ENCODE measurements at places on chromosomes 16 and 17.
A peak's percentile ranks its signal among the peaks of the same experiment; 100 is the strongest.

DNA sequence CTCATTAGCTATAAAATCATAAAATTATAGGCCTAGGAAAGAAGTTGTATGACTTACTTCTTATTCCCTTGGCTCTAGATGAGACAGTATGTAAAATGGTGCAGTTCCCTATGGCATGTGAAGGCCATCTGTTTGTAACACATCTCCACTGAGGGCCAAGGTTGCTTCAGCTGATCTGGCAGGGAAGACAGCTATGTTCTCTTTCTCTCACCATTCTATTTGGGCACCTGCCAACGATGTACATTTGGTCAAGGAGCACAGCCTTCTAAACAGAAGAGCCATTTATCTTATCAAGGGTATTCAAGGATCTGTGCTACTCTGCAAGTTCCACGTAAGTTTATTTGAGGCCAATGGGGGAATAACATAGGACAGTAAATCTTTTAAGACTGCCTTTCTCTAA, 129.8 kb upstream of the TOM1L1 start:
- no peak for DNase-seq

DNA sequence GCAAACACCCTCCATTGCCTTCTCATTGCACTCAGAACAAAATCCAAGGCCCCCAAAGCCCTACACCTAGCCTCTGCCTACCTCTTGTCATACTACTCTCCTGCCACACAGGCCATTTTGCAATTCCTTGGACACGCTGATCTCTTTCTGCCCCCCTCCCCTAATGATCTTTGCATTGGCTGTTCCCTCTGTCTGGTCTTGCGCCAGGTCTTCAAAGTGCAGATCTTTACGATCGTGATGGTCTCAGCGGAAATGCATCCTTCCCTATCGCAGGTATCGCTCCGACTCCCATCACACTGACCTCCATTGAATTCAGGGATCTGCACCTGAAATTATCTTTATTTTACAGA, 777 bp upstream of the MOSMO start:
- DNase-seq = peak; percentile 16

- DNase-seq = no peak
These were observed 20.8 kb downstream of the PIK3R5 start for GRCh38 chr17:8944748-8945147.

DNA sequence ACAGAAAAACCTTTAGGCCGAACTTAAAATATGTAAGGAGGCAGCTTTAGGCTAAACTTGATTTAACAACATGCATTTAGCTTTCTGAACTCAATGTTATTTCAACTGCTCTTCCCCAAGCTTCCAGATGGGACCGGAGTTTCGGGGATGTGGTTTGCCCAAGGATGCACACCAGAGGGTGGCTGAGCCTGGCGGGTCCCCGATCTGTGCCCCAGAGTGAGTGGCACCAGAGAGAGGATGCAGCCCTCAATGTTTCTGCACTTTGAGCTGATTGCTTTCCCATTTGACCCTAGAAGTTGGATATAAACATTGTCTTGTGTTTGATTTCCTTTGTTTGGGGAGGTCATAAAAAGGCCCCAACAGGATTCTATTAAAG, 348.0 kb upstream of the TNRC6C start:
- DNase-seq = no peak

DNA sequence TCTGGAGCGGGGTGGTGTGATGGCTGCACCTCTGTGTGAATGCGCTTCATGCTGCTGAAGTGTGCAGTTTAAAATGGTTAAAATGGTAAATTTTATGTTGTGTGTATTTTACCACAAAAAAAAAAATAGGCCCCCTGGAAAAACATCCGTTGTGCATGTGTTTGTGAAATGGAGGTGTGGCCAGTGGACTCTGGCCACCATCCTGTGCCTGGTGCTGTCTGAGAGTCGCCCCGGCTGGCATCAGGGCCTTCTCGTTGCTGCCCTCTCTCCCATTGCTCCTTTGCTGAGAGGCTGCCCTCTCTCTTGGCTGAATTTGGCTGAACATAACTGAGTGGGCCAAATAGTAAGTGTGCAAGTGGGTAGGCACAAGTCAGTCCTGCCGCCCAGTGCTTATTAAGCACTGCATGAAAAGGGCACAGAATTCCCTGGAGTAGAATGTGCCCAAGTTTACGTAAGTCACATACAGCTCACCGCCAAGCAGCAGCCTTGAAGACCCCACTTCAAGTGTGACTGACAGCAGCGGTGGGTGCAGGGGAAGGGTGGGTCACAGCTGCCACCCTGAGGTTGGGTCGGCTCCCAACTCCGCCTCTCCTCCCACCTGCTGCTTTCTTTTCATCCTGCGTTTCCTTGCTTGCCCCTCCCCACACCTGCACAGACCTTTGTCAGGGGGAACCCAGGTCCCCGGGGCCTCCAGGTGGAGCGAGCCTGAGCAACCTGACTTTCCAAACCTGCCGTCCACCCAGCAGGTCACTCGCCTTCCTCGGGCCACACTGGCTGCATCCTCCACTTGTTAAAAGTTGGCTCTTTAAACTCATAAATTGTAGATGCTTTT, 46.8 kb downstream of the FOXK2 start:
- DNase-seq = no peak

DNA sequence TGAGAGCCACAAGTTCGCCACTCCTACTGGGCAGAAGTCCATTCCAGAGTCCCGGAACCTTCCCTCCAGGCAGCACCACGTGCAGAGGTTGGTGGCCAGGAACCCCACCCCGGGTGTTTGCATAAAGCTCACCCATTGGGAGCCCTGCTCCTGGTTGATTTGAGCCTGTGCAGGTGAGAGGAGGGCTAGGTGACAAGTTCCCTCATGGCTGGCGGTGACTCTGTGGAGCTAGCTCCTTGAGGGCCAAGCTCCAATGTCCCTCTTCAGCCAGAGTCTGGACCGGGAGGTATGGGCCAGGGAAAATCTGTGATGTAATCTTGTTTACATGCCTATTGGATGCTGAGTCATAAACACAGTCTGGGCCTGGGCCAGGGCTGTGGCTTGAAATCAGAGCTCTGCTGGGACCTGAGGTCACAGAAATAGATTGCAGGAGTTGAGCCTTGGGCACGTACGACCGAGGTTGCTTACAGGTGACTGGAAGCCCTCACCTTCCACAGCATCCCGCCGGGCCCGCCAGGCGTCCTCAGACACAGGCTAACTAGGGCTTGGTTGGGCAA, 118.9 kb downstream of the AATF start:
- no peak for DNase-seq

GRCh38 chr17:21199311-21199710, 14.7 kb downstream of the TMEM11 start:
- DNase-seq = no peak

DNA sequence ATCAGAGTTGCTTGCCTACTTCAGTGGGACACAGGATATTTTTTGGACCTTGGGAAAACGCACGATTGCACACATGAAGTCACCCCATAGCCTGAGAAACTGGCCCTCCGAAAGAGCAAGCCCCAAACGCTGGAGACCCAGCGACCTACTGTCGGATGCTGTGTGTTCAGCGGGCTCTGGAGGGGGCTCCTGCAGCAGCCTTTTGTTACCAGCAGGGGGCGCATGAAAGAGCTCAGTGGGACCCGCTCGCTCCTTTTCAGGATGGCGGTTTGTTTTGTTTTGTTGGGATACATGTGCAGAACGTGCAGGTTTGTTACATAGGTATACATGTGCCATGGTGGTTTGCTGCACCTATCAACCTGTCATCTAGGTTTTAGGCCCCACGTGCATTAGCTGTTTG, 28.4 kb downstream of the MYH3 start:
- DNase-seq = peak; percentile 11

- no peak for DNase-seq
These were observed 82.4 kb downstream of the GSG1L start for GRCh38 chr16:27980919-27981700.

GRCh38 chr17:16988749-16989229, 16.9 kb upstream of the TNFRSF13B start:
- DNase-seq = peak; percentile 50

DNA sequence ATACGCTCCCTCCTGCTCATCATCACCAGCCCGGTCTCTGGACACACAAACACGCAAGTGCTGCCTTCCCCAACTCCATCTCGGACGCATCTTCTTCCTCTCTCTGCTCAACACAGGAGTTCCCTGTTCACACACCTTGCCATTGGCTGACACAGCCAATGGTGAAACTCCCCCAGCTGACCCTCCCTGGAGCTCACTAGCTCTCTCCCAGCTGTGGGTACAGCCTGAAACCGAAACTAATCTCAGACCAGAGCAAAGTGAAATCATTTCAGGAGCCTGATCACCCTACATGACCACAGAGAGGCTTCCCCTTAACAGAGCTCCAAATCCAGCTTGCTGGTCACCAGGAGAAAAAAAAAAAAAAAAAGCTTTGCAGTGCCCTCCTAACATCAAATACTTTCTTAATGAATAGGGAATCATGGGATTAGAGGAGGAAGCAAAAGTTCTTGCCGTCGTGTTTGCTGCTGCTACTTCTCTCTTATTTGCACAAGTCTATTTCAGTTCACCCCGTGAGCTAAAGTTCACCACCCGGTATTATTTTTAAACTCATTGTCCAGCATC, 8.3 kb downstream of the CUEDC1 start:
- peak; percentile 88 for DNase-seq

- no peak for DNase-seq
These were observed 59.4 kb downstream of the TMEM114 start for GRCh38 chr16:8530752-8531384.

GRCh38 chr17:72529386-72529785, 408.6 kb downstream of the SOX9 start:
- DNase-seq = no peak

GRCh38 chr17:37701496-37701898, 43.4 kb downstream of the HNF1B start:
- peak; percentile 65 for DNase-seq

DNA sequence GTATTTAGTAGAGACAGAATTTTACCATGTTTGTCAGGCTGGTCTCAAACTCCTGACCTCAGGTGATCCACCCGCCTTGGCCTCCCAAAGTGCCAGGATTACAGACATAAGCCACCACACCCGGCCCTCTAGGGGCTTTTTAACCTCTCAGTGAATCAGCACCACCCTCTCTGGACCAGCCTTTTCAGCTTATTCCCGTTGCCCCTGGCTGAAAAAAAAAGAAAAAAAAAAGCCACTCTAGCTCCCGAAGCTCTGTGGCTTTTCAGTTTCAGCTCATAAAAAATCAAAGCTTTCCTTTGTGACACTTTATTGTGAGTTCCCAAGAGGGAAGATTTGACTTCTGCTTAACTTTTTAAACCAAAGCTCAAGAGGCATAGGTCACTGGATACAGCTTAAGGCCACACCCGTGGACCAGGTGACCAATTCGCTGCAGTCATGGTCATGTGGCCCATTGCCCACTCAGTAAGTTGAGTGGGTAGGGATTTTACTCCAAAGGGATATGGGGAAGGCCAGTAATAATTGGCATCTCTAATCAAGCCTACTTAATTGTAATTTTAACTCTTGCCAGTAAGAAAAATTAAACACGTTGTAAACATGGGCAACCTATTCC, 46.6 kb upstream of the MED13 start:
- no peak for DNase-seq

DNA sequence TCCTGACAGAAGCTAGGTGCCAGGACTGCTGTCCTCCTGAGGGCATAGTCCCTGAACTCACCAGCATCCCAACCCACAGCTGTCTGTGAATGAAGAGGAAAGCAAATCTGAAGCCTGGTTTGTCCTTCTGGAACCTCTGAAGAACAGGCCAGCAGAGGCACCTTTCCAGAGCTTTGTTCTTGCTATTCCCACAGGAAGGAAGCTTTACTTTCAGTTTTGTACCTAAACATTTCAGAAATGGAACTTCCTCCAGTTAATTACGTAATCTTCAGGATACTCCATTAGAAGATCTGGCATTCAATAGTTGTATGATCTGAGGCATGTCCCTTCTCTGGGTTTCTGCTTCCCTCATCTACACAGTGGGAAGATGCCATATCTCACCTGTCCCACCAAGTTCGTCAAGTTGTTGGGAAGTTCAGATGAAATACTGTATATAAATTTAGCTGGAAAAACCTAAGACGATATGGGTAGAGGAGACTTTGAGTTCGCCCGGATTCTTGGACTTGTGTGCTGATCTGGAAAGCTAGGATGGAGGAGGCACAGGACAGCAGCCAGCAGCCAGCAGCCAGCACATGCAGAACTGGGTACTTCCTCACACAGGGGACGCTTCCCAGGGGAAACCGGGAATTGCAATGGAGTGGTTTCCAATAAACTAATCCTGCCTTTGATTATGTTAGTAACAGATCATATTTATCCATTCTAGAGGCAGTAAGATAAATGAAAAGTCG, 22.4 kb downstream of the NXPH3 start:
- DNase-seq = no peak

DNA sequence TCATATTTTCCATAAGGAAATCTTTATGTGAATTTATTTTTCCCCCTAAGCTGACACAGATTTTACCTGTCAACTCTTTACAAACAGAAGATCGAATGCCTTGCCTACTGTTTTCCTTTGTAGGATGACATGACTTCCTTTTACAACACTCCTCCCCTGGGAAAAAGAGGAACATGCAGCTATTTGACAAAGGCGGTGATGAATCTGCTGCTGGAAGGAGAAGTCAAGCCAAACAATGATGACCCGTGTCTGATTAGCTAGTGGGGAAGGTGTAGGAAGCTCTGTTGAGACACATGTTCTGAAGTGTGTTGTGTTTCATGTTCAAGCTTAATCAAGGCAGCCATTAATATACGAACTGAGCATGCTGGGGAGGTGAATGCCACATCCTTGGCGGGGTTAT, 238.0 kb downstream of the PHKB start:
- DNase-seq = no peak

- peak; percentile 65 for DNase-seq
These were observed 955 bp downstream of the ACLY start for GRCh38 chr17:41917679-41918313.

DNA sequence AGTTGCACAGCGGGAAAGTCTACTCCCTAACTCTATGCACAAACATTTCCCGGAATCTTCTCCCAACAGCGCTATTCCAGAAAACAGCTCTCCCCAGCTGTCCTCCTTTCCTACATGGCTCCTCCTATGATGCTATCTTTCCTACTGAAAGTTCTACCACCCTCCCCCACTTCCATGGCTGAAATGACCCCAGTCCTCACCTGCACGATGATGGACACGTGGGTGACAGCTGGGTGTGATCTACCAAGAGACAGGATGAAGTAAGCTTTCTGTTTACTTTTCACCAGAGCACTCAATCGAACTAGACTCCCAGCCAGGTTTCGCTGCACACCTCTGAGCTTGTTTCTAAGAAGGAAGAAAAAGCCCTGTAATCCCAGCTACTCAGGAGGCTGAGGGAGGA, 10.7 kb downstream of the CTC1 start:
- DNase-seq = no peak

- DNase-seq = no peak
These were observed 22.7 kb downstream of the CIBAR2 start for GRCh38 chr16:85089525-85089924.

- DNase-seq = peak; percentile 41
These were observed 2.2 kb upstream of the MPG start for GRCh38 chr16:75580-76501.

All from NAMALWA (cell line).